Osteoblast (primary cell): ENCODE measurements at places on chromosomes 5 and 9.

- peak; percentile 86 for DNase-seq
Measured at GRCh38 chr9:108521063-108521590, 334.7 kb downstream of the ACTL7B start.

DNA sequence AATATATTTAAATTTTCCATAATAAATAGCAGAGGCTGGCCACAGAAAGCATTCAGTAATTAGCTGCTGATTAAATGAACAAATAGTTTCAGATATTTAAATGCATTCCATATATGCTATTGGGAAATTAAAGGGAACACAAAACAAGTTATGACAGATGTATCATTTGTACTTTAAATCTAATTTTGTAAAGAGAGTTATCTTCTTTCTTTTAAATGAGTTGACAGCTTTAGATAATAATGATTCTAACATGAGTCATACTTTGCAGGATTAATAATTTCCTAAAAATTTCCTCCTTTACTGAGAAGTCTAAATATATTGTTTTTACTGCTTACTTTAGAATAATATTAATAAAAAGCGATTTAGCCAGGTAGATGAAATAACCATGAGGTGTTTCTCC, 320.1 kb downstream of the ADAMTS6 start:
- DNase-seq: no peak

- DNase-seq: no peak
Measured at GRCh38 chr9:26579056-26579455, 313.5 kb downstream of the CAAP1 start.

DNA sequence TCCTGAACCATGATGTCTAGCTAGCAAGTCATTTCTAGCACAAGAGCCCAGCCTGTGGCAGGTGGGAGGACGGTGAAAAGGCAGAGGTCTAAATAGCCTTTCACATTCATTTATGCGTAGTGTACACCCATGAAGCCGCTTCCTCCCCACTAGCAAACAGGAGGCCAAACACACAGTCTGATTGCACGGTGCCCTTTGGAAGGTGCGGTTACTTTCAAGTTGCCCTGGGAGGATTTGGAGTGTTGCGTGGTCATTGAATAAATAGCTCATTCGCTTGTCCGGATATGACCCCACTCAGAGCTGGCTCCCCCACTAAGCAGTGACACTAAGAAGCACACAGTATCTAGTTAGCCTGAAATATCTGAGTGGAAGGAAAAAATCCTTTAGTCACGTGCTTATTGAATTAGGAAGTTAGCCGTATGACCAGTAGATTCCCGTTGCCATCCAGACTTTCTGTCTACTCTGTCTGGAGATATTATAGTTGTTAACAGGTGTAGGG, 664 bp upstream of the ARSB start:
- peak; percentile 90 for DNase-seq

GRCh38 chr9:24932785-24933184, 387.1 kb upstream of the IZUMO3 start:
- DNase-seq: no peak

- DNase-seq: peak; percentile 75
Measured at GRCh38 chr5:9716838-9717281, 86.7 kb upstream of the TAS2R1 start.

- DNase-seq: no peak
Measured at GRCh38 chr9:137333016-137333671, 31.1 kb upstream of the NRARP start.

DNA sequence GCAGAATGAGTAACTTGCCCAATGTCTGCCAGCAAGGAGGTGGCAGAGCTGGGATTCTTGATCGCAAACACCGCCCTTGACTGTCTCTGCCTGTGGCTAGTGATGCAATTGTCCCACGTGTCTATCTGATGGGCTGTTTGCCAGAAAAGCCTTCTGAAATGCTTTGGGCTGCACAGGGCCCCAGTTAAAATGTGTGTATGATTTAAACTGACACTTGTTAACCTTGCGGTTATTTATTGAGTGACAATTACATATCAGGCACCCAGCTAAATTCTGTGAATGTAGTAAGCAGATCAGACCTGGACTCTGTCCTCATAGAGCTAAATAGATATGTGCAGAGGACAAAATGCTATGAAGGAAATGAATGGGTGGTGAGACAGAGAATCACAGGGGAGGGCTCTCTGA, 11.6 kb upstream of the IL12B start:
- peak; percentile 68 for DNase-seq

DNA sequence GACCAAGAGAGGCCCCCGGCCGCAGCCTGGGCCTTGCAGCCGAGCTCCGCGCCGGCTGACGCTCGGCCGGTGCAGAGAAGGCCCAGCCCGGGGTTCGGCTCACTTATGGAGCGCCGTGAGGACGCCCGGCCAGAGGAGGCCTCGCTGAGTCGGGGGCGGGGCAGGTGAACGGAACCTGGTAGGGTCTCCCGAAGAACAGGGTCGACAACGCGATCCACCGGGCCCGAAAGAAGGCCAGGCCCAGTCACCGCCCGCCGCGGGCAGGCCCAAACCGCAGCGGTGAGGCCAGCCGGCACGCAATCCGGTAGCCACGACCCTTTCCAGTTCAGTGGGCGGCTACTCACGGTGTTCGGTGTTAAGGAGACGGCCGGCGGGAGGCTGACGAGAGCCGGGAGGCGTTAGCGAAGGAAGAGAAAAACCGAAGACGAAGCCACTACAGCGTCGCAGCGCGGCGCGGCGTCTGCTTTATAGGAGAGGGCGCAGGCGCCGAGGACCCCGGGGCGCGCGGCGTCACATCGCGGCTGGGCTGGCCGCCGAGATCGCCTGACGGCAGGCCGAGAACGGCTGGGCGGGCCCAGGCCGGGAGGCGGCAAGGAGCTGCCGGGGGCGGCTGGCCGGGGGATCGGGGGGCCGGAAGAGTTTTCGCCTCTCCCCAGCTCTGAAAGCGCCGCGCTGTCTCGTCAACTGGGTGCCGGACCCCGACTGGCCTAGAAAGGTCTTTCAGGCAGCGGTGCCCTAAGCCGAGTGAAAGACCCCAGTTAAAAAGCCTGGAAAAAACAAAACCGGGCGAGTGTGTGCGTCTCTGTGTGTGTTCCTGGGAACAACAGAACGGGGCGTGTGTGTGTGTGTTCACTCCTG, at the start of gene SKP1:
SKP1 (minus strand) TSS at position 440 of the 858 bp plus-strand sequence. CDS start 2,928 bp downstream, outside the sequence.
- peak; percentile 96 for DNase-seq

DNA sequence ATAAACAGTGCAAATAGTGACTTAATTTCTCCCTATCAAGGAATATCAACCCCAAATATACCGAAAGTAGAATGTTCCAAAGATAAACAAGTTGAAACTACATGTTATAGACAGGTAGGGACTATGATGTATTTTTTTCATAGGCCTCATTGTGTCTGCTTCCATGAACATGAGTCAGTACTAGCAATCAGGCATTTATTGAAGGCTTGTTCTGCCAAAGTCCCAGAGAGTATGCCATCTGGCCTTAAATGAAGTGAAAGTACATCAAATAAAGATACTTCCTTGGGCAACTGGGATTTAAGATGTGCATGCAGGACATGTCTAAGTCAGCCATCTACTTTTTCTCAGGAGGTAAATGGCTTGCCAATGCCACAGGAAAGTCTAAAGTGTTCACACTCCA, 6.5 kb downstream of the GHR start:
- DNase-seq: no peak

DNA sequence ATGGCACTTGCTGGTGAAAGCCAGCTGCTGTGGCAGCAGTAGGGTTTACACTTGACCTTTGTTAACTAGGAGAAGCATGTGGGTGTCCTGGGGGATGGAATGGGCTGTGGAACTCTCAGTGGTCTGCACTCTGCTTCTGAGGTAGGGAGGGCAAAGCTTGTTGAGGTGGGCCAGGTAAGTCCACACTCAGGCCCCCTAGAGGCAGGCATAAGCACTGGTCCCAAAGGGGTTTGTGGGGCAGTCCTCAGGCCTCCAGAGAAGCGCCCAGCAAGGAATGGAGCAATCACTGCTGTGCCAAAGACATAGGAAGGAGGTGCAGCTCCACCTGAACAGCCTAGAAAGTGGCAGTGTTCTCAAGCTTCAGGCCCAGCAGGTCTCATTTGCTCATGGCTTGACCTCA, 34.7 kb downstream of the INSL4 start:
- no peak for DNase-seq
